Astrocyte of the hippocampus (primary cell): ENCODE measurements at places on chromosomes 6 and 20.
A peak's percentile ranks its signal among the peaks of the same experiment; 100 is the strongest.

- DNase-seq: peak; percentile 47
Measured at GRCh38 chr6:122008101-122008999, 391.1 kb upstream of the HSF2 start.

DNA sequence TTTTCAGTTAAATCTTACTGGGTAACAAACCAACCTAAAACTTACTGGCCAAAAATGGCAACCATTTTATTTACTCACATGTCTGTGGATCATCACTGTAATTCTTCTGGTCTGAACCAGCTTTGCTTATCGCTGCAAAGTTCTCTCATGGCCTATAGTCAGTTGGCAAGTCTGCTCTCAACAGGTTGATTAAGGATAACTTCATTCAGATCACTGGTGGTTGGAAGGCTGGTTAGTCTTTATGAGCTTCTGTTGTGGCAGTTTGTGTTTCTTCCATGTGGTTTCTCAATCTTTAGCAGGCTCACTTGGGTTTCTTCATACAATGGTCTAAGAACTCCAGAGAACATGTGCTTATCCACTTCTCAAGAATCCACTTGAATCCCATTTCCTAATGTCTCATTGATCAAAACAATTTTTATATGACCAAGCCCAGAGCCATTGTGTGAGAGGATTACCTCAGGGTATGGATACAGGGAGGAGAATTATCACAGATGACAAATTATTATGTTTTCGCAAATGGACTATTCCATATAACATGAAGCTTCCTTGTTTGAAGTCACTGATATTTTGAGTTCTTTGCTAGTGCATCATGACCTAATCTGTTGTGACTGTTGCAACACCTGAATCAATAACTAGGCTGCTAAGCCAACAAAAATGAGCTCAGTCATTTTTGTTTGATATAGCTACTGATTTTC, 155.4 kb upstream of the BMP2 start:
- DNase-seq: no peak

DNA sequence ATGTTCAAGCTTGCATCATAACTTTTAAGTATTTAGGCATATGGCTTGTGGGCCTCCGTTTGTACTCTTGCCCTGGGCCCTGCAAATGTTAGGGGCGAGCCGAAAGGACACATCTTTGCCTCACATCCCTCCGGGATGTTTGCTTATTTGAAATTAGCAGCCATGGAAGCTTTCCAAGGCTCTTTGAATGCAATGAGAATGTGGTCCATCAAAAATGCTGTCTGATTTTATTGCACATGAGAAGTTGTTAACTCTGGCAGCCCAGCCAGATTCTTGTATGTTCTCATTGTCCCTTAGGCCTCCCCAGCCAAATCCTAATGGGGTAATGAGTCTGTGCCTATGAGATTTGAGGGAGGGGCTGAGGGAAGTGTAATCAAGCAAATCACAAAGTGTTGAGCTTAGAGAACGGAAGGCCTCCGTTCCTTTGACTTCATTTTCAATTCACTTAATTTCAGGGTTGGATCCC, 261.2 kb upstream of the MARCKS start:
- peak; percentile 89 for DNase-seq

GRCh38 chr6:111579816-111580215, 25.9 kb downstream of the TRAF3IP2 start:
- DNase-seq: no peak

GRCh38 chr6:26544473-26544872, 6.3 kb downstream of the HMGN4 start:
- DNase-seq: no peak

DNA sequence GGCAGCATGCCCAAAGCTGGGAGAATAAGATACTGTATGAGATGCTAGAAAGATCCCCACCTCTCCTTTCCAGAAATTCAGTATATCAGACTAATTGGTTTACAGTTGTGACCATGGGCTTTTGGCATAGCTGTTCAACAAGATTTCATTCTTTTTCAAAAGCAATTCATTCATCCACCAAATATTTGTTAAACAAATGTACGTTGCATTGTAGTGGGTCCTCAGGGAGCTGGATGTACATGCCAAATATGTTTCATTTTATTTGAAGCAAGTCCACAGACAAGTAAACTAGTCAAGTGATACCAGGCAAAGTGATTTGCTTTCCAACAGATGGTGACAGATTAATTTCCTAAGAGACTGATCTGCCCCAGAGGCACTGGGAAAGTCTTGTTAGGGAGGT, 85.8 kb upstream of the ESR1 start:
- no peak for DNase-seq

DNA sequence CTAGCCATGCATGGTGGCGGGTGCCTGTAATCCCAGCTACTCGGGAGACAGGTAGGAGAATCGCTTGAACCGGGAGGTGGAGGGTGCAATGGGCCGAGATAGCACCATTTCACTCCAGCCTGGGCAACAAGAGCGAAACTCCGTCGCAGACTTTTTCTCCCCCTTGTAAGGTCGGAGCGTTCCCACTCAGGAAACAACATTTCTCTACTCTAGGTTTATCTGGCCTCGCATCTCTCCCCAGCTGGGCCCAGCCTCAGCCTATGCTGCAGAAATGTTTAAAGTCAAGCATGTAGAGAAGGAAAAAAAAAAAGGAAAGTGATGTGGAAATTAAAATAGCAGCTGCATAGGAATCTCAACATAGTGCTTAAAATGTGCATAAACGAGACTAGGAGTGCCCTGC, 172.3 kb downstream of the TRIM27 start:
- DNase-seq: no peak

- peak; percentile 86 for DNase-seq
Measured at GRCh38 chr6:118580585-118581419, 32.7 kb downstream of the PLN start.

- no peak for DNase-seq
Measured at GRCh38 chr6:41222513-41222912, 5.6 kb upstream of the TREML4 start.

DNA sequence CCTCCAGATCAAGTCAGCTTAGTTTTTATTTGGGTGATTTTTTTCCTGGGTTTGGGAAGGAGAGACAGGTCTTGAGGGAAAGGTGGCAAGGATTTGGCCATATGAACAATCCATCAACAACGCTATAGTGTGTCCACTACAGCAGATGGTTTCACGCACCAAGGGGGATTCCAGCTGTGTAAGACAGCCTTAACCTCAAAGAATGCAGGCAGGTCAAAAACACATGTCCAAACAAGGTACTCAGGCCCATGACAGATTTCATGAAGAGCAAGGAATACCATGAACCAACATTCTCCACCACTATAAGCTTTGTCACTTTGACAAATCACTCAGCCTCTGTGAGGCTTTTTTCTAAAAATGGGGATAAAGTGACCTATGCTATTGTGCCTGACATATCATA, 2.0 kb downstream of the AIF1 start:
- no peak for DNase-seq

GRCh38 chr6:33053230-33053629, 20.2 kb downstream of the HLA-DPA1 start:
- DNase-seq: peak; percentile 11

GRCh38 chr6:169803271-169803811, 51.9 kb downstream of the ERMARD start:
- no peak for DNase-seq

DNA sequence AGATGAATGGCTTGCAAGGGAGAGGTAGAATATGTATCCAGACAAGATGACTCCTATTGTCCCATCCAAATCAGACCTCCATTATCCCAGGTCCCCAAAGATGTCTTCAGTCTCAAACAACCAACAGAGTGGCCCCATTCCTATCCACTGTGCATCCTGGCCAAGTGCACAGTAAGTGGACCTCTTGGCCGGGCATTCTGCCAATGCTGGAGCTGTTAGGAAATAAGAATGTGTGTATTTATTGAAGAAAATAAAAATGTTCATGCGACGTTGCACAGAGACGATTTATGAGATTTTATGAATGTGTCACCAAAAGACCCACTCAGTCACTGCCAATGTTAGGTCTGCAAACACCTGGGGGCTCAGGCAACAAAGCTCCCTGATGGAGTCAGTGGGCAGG, 196.0 kb downstream of the MAFB start:
- DNase-seq: peak; percentile 39

DNA sequence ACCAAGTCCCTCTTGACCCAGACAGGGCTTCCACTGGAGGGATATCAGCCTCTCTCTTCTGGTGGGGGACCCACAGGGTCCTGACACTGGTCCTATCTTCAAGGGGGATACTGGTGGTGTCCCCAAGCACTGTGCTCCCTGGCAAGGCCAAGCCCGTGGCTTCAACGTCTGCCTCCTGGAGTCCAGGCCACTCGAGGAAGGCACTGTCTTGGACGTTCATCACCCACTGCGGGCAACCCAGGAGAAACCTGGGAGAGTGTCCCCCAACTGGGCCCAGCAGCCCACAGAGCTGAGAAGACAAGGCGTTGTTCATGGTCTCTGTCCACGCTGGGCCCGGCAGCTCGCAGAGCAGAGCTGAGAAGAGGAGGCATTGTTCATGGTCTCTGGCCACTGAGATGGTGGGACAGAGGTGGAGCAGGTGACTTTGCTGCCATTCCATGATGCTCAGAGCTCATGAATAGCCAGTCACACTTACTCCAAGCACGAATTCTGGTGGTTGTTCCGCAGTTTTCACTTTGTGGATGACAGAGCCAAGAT, 37.5 kb upstream of the FRMD1 start:
- no peak for DNase-seq

GRCh38 chr6:3987053-3987452, 91.9 kb downstream of the FAM217A start:
- DNase-seq: peak; percentile 71

DNA sequence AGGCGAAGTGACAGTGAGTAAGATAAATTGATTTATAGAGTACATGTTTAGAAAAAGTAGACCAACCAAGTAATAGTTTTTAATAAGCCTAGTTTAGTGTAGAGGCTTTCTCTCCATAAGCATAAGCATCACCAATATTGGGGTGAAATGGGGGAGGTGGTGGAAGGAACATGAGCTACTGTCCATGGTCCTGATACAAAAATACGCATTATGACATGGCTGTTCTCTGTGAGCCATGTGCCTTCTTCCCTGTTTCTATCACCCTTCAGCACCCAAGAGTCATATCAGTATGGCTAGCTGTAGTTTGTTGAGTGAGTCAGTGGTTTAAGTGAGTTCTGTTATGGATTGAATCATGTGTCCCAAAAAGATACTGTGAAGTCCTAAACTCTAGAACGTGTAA, 150.8 kb downstream of the EDN1 start:
- no peak for DNase-seq

DNA sequence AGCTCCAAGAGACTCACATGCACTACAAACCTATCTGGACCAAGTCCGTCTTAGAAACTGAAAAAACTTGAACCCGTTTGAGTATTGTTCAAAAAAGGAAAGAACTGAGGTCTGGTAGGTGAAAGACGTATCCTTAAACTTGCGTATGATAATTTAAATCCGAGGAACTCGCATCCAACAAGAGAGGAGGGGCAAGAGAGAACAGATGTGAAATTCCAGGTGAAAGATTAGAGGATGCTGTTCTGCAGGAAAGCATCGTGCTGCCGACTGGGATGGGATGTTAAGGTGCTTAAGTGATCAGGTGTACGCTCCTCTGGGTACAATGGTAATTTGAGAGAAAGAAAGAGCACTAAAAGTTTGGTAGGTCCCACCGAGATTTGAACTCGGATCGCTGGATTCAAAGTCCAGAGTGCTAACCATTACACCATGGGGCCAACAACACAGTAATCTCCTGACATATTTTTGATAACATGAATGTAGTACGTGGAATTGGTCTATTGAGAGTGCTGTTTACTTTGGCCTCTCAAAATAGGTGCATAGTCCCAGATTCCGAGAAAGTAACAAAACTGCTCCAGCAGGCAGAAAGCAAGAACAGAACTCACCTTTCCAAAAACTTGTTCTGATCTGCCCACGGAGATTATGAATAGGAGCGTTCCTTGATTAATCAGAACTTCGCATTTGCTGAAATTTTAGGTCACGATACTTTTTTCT, 53.5 kb upstream of the BTN3A2 start:
- peak; percentile 76 for DNase-seq

GRCh38 chr6:17816921-17817611, 110.3 kb upstream of the NUP153 start:
- DNase-seq: no peak

- peak; percentile 76 for DNase-seq
Measured at GRCh38 chr20:10074513-10074912, 39.7 kb downstream of the ANKEF1 start.

- no peak for DNase-seq
Measured at GRCh38 chr20:61802721-61803311, 262.9 kb downstream of the TAF4 start.

DNA sequence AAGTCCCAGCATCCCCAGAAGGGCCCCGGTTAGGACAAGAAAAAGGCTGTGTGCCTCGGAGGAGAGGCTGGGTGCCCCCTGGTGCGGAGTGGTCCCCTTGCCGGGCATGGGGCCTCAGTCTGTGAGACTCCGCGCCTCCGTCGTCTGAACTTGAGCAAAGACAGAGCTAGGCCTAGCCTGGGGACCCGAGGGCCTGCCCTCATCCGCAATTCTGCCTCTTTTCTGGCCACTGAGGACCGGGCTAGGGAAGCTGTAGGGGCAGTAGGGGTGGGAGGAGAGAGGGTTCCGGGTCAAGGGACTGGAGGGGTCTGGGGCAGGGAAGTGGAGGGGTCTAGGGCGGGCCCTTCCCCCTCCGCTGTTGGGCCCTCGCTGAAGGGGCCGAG, 550 bp upstream of the HSPA12B start:
- DNase-seq: no peak

DNA sequence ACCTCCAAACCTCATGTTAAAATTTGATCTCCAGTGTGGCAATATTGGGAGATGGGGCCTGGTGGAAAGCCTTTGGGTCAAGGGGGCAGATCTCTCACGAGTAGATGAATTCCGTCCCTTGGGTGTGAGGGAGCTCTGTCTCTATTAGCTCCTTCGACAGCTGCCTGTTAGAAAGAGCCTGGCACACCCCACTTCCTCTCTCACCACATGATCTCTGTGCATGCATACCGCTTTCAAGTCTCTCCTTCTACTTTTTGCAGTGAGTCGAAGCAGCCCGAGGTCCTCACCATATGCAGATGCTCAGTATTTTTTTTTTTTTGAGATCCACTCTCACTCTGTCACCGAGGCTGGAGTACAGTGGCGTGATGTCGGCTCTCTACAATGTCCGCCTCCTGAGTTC, 176.9 kb downstream of the SYNDIG1 start:
- DNase-seq: no peak

DNA sequence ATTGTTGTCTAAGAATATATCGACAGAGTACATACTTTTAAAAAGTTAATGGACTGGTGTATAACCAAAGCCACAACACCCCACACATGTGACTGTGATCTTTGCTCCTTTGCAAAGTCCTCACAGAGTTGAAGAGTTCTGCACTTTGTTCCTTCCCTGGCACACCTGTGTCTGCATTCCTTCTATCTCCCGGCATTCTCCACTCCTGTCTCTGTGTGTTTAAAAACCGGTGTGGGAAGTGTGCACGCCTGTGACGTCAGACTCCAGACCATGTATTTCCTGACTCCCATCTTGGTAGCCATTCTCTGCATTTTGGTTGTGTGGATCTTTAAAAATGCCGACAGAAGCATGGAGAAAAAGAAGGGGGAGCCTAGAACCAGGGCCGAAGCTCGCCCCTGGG, at the start of gene IYD:
TSS of gene IYD (plus strand) at position 251 of the 400 bp plus-strand sequence. CDS start at position 271, 20 bp downstream.
- DNase-seq: no peak

DNA sequence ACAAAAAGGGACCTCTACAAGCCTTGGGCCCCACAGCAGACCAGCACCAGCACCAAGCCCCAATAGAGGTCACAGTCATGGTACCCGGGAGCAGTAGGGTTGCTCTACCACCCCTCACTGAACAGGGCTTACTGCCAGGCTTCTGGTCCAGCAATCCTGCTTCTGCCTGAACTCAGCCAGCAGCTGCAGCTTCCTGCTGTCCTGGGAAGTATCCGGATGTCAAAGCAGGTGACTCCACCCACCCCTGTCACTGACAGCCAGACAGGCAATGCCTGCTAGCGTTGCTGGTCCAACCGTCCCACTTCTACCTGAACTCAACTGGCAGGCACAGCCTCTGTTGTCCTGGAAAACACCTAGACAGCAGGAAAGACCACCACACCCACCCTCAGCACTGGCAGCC, 47.0 kb upstream of the PCSK2 start:
- DNase-seq: no peak
